Stimulated activated CD4-positive, alpha-beta T cell treated with anti-CD3 and anti-CD28 coated beads, Interleukin-4, amount 100 ng/mL, for 1 hour (primary cell): ENCODE measurements at places on chromosomes 1 and 21.
A peak's percentile ranks its signal among the peaks of the same experiment; 100 is the strongest.

DNA sequence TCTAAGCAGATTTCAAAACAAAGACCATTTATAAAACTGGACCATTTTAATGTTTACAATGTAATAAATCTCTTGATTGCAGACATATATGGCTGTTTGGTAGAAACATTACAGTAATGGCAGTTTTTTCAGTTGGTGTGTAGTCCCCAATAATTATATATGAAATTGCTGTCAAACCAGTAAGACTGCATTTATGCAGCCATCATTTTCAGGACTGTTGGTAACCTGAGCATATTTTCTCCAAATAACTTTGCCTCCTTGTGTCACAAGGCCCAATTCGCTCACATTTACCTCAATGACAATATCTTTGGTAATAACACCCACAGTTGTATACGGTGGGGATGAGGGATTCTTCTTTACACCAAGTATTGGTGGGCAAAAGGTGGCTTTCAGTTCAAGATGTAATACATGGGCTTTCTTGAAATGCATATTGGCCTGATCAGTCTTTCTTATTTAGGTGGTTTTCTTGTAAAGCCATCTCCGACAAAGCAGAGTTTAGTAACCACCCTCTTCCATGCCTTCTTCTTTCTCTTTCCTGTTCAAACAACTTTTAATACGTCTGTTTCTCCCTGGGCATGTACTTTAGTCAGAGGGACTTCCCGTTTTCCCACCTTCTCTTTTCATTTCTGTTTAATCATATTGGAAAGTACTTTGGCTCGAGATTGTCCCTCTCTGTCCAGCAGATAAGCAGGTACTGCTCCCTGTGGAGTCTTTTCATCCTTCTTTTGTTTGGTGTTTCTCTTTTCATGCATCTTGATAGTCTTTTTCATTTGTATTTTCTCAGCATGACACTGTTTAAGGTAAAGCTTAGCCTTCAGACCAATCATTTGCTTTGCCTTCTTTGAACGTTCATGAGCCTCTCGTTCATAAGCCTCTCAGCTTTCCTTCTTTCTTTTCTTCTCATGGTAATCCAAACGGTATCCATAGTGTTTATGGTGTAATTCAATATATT lies 30.4 kb downstream of the ATP2B4 start:
- no peak for DNase-seq

GRCh38 chr1:177200290-177200689 lies 29.5 kb downstream of the BRINP2 start:
- no peak for DNase-seq

GRCh38 chr1:31771891-31772668 lies 7.9 kb upstream of the ADGRB2 start:
- peak; percentile 61 for DNase-seq

GRCh38 chr1:14011888-14012287 lies 311.9 kb downstream of the PRDM2 start:
- DNase-seq, result no peak

GRCh38 chr1:30615816-30616590 lies 107.4 kb downstream of the MATN1 start:
- DNase-seq, result no peak

GRCh38 chr1:97920276-97920831 lies 480 bp downstream of the DPYD start:
- DNase-seq, result peak; percentile 56

- DNase-seq, result no peak
These were observed 3.3 kb downstream of the ENSA start for GRCh38 chr1:150626150-150626549.

DNA sequence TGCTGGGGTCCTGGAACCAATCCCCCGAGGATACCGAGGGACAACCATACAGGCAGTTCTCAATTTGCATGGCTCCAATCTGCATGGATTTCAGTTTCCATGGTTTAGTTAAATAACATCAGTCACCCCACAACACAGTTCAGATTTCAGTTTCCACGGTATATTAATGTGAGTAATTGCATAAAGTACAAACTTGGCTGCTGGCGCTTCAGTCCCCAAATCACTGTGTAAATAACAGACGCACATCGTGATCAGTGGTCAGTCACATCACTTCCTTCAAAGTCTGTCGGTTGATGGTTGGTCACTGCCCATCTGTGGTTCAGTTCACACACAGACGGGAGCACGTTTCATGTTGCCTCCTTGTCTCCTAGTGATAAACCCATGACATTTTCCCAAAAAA lies 66.4 kb upstream of the LPGAT1 start:
- no peak for DNase-seq

- DNase-seq, result no peak
These were observed 61.6 kb downstream of the NME7 start for GRCh38 chr1:169305948-169306347.

GRCh38 chr1:64961923-64962322 lies 4.4 kb downstream of the JAK1 start:
- no peak for DNase-seq

GRCh38 chr1:155083865-155084721 lies 5.5 kb downstream of the EFNA3 start:
- DNase-seq, result no peak

GRCh38 chr1:44642255-44642654 lies 32.0 kb downstream of the TMEM53 start:
- DNase-seq, result no peak

- DNase-seq, result no peak
These were observed 18.2 kb upstream of the DPH5 start for GRCh38 chr1:101043776-101044175.

DNA sequence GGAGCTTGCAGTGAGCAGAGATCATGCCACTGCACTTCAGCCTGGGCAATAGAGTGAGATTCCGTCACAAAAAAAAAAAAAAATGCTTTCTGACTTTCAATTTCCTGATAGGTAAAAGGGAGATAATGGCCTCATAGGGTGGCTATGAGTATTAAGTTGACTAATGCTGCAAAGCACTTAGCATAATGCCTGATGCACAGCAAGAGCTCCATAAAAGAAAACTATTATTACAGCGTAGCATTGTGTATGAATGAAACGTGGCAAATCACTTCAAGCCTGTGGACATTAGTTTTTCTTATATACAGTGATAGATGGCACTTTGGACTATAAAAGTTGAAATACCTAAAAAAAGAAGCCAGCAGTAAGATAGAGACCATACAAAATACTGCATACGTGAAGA lies 16.8 kb downstream of the FNDC7 start:
- no peak for DNase-seq

- DNase-seq, result no peak
These were observed 33.9 kb downstream of the COQ8A start for GRCh38 chr1:226973898-226974543.

DNA sequence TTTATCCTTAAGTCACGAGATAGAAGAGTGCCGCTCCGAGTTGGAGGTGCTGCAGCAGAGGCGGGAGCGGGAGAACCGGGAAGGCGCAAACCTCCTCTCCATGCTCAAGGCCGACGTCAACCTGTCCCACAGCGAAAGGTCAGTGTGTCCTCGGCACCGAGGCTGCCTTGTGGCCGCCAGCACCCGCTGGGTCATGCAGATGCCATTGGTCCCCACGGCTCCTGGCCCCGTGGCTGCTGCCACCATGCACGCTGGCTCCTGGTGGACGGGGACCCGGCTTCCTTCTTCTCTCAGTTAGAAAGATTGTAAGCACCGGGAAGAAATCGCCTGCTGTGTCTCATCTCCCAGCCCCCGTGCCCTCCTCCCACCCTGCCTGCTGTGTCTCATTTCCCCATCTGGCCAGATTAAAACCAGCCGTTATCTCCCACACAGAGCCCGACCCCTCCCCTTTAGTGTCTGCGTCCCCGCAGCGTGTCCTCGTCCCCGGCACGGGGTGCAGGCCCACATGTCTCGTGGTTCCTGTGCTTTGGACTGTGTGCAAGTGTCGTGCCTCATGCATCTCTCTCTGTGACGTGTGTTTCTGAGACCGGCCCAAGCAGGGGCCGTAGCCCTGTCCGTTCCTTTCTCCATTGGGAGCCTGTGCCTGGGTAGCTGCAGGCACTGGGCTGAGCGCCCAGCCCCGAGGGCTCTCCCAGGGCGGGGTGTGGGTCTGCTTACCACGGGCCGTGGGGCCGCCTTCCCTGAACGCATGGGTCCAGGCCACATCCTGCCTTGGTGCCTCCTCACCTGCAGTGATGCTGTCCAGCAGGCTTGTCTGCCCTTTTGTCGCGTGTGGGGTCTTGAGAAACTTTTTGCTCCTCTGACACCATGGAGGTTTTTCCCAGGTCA lies 62.1 kb downstream of the PCNT start:
- no peak for DNase-seq

DNA sequence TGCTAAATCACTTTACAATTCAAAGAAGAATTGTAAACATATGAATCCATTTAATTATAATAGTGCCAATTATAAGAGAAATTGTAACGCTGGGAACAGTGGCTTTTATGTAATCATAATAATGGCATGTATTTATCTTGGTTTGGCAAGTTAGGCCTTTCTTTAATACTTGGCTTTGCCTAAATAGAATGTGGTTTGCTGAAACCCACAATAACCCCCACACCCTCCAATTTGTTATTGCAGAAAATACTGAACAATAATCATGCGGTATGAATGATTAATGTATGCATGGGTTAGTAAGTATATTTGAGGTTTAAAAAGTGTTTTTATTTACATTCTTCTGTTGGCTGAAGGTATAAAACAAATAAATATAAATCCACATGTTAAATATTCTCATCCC lies 138.2 kb downstream of the NFIA start:
- no peak for DNase-seq

DNA sequence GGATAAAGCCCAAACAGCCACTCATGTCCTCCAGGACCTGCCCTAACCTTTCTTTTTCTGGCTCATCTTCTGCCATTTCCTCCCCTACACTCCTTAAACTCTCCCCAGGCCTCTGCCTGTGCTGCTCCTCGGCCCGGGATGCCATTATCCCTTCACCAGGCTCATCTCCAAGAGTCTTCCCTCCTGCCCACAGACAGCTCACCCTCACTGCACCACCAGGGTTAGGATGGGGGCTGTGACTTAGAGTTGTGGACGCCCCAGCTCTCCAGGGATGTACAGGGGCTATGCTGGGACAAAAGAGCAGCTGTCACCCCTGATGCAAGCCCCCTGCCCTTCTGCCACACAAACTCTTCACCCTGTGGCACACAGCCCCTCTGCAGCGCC lies 32.0 kb downstream of the TTC39A start:
- DNase-seq, result no peak

DNA sequence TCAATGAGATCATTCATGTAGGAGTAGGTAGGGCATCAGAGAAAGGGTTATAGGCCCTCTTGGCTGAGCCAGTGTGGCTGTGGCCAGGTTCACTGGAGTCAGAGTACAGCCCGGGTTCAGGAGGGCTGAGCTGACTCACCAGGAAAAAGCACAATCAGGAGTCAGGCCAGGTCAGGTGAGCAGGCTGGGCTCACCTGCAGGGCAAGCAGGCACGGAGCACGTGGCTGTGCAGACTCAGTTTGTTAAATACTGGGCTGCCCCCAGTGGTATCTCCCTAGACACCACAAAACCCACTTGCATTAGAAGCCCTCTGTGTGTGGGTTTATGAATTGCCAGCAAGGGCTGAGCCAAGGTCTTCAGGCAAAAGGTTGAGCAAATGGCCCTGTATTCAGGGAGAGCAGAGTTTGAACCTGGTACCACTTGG lies 122.1 kb upstream of the SERBP1 start:
- DNase-seq, result no peak

DNA sequence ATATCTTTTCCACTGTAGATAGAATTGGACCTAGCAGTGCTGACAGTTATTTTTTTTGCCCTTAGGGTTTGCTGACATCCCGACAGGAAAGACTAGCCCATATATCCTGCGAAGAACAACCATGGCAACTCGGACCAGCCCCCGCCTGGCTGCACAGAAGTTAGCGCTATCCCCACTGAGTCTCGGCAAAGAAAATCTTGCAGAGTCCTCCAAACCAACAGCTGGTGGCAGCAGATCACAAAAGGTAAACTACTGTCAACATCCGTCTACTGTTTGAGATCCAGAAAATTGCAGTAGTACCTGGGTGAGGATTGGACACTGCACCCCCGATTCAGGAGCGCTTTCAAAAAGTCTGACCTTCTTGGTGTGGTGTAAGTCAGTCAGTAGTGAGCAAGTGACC lies 55.8 kb downstream of the CENPF start:
- no peak for DNase-seq

DNA sequence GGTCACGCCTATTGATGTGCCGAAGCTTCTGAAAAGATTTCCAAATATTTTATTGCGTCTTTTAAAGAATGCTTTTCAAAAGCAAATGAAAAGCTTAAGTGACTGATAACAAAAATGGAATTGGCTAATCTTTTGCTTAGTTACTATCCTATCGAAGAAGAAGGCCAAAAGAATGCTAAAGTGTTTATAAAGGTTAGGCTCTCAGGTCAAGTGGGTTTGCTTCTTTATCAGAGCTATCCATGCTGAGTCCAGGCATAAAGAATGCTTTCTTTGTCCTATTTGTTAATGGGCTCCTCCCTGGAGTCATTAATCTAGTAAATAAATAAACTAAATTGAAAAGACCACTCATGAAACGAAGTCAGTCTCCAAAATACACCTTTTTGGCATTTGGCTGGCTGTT lies 133.4 kb upstream of the LYPLAL1 start:
- DNase-seq, result no peak

- DNase-seq, result peak; percentile 56
These were observed 618 bp downstream of the HNRNPR start for GRCh38 chr1:23343221-23344110.

DNA sequence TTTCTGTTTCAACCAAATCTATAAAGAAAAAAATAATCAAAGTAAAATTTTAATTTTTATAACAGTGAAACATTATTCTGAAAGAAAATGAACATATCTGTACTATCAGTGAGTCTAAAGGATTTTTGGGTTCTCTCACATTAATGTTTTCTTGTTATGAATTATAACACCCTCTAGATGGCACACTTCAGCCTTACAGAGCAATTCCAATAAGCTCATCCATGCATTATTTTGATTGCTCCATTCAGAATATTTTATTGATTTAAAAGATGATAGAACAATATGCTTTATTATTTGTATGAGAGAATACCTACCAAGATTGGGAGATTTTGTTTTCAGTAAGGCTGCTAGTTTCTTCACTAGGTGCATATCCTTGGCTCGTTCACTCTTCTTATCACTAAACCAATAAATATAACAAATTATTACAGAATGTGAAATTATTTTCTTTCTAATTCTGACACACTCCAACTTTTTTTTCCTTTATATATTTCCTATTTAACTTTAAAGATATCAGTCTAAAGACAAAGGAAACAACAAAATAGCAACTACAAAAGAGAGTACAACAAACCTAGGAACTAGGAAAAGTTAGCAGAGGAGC lies 82.4 kb downstream of the RAB3GAP2 start:
- no peak for DNase-seq

DNA sequence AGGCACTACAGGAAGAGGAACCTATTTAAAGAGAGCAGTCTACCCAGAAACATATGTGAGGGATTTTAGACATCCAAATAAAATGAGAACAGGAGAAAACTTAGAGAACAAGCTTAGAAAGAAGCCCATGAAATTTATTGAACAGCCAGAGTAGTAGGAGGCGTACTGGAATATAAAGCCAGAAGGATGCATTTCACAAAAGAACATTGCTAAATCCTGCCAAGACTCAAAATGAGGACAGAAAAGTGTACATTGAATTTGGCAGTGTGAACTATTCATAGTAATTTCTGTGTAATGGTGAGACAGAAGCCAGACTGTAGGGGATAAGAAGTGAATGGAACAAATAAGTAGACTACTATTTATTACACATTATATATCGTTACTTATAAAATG lies 22.5 kb downstream of the CEPT1 start:
- DNase-seq, result no peak

- no peak for DNase-seq
These were observed 244.6 kb downstream of the COL11A1 start for GRCh38 chr1:102863704-102864103.

- no peak for DNase-seq
These were observed 131.2 kb upstream of the SPATA6 start for GRCh38 chr1:48603222-48603621.

- DNase-seq, result no peak
These were observed 21.9 kb downstream of the PODN start for GRCh38 chr1:53083636-53084588.
